ENCODE measurements at places on chromosomes 3 and 15.

DNA sequence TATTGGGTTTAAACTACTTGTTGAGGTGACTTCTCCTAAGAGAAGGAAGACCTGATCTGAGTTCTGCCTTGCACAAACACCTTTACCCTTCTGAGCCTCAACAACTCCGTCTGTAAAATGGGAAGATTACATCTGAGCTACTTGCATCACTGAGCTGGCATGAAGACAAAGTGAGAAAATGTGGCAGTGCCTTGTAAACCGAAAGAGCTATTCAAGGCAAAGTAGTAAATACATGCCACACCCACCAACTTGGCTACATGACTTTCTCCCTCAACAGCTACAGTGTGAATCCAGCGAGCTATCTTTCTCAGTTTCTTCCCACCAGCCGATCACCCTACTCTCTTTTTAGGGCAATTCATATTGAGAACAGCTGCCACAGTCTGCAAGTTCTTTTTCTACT is 148.3 kb downstream of the FOXB1 start:
- DNase-seq: no peak

DNA sequence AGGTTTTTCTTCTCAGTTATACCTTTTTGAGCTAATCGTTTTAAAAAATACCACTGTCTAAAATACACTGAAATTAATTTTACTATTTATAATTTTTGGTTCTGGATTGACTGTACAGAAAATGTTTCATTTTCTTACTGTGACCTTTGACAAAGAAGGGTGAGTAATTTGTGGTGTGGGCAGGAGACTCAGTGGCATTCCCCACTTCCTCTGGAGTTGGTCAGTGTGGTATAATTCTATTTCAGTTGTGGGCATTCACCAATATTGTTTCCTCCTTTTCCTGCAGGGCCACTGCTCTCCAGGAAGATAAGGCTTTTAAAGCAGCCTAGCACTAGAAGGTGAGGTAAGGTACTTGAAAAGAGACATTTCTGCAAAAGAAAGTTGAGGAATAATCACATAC is 6.5 kb downstream of the DAG1 start:
- no peak for DNase-seq

DNA sequence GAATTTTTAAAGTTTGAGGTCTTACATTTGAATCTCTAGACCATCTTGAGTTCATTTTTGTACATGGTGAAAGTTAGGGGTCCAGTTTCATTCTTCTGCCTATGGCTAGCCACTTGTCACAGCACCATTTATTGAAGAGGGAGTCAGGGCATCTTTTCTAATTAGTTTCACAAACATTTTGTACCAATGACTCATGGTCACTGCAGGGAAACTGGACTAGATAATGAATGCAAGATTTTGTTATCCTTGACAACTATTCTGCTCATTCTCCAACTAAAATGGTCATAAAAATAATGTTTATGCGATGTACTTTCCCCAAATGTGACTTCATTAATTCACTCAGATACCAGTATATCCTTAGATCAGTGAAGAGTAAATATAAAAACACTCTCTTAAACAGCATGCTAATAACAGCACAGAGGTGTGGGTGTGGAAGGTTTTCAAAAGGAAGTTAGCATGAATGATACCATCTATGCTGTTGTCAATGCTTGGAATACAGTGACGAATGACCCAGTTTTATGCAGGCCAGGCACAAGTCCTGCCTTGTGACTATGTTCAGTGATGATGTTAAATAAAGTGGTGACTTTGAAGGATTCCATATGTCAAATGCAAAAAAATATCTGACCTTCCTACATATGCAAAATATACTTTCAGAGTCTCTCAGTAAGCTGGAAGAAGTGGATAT is 314.9 kb upstream of the TMCO5A start:
- DNase-seq: no peak

GRCh38 chr3:156483002-156483401 is 71.9 kb downstream of the SSR3 start:
- no peak for DNase-seq

DNA sequence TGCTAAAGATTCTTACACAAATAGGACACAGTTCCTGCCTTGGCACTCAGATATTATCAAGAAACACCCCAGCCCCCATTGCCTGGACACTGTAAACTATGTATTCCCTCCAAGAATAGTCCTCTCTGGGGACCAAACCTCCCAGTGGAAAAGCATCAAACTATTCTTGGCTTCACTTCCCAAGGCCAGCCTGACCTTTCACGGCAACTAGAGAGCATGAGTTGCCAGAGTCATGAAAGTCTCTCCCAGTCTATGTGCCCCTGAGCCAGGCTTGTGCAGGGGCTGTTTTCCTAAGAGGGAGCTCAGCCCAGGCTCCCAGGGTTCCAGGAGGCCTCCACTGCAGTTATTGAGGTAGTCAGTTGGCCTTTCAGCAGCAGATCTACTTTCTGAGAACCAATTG is 251.9 kb upstream of the TGFBR2 start:
- no peak for DNase-seq

GRCh38 chr3:31829826-31830426 is 151.1 kb downstream of the OSBPL10 start:
- DNase-seq: no peak

DNA sequence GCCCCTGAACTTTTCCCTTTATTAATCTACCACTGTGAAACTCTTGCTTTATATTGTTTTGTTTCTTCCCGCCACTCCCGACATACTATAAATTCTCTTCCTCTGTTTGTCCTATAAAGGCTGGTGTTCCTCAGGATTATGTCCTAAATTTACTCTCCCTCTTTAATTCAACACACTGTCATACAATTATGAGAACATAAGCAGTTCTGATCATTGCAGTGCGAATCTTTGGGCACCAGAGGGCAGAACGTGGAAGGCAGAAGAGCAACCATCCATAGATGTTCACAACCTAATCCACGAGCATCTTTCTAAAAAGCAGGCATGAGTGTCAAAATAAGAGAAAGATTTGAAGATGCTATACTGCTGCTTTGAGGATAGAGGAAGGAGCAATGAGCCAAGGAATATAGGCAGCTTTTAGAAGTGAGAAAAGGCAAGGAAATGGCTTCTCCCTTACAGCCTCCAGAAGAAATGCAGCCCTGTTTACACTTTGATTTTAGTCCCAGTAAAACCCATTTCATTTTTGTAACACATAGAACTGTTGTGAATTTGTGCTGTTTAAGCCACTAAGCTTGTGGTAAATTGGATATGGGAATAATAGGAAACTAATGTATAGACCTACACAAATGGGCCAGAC is 179.4 kb downstream of the GBE1 start:
- peak; percentile 20 for DNase-seq

DNA sequence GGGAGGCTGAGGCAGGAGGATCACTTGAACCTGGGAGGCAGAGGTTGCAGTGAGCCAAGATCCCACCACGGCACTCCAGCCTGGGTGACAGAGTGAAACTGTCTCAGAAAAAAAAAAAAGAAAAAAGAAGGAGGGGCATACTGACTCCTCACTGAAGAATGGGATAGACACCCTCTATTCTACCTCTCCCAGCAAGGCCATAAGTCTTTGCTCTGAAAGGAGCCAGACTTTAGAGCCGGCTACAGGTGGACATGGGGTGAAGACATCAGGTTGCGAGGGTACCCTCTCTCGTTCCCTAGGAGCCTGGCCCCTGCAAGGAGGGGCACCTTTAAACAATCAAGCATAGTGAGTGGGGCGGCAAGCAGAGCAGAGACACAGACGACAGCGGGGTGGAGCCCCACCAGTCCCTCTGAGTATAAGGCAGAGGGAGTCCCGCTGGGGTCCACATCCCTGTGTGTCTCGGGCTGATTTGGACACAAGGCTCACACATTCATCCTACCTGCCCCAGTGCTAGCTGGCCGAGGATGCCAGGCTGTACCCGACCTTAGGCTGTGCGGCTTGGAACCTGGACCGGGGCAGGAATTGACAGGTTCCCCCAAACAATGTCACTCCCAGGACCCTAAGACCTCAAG is 1.1 kb downstream of the GRAMD2A start:
- no peak for DNase-seq

GRCh38 chr3:81476692-81477091 is 284.8 kb downstream of the GBE1 start:
- no peak for DNase-seq

DNA sequence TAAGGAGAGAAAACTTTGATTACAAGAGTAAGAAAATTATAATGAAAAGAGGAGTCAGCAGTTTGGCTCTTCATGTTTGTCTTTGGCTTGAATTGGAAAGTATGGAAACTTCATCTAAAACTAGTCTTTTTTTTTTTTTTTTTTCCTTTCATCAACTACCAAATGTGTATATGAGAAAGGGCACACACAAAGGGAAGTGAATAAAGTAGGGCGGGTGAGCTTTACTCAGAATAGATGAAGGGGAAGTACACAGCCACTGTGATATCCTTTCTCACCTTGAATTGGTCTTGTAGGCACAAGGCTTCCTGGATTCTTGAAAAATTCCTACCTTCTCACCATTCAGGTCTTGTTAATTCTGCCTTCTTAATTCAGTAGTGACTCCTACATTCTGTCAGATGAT is 652.3 kb upstream of the KCNMB2 start:
- no peak for DNase-seq

- no peak for DNase-seq
These were observed 1.8 kb upstream of the UBE2E2 start for GRCh38 chr3:23201154-23201838.

GRCh38 chr3:179450901-179451264 is 387 bp downstream of the GNB4 start:
- peak; percentile 65 for DNase-seq

GRCh38 chr3:16907243-16907642 is 22.5 kb downstream of the PLCL2 start:
- no peak for DNase-seq

DNA sequence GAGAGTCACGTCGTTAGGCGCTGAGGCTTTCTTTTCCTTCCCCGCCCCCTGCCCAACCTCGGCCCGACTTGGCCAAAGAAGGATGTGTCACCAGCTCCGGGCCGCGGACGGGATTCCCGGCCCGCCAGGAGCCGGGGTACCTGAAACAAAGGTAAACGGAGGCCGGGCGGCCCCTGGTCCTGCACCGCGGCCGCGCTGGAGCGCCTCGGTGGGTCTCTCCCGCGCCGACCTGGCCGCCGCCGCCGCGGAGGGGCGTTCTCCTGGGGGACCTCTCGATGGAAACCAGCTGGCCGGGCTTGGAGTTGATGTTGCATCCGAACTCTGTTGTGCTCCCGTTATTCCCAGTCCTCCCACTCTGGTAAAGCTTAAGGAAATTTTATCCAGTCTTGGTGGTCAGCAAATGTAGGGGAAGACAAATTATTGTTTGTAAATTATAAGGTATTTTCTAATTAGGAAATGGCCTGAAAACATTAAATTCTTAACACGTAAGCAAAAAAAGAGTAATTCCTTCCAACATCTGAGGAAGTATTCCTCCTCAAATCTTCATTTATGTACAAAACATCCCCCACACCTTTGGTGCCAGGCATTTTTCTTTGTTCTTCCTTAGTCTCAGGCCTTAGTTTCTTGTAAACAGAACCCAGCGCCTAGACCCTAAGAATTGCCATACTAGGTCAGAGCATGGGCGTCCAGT is 888 bp downstream of the PPP2R3A start:
- peak; percentile 79 for DNase-seq

DNA sequence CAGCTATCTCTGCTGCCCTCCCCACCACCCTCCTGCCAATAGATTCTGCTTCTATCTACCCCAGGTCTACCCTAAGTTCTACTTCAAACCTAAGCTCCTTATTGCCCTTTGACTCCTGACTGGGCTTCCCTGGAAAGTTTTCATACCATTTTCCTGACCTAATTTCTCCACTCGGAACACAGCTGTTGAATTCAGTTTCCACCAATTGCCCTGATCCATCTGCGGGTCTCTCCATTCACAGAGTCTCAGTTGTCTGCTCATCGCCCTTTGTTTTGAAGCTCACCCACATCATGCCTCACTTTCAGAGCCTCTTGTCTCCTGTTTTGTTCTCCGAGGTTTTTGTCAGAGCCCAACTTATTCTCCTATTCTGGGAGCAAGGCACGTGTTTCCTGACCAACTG is 56.8 kb upstream of the ABI3BP start:
- no peak for DNase-seq

DNA sequence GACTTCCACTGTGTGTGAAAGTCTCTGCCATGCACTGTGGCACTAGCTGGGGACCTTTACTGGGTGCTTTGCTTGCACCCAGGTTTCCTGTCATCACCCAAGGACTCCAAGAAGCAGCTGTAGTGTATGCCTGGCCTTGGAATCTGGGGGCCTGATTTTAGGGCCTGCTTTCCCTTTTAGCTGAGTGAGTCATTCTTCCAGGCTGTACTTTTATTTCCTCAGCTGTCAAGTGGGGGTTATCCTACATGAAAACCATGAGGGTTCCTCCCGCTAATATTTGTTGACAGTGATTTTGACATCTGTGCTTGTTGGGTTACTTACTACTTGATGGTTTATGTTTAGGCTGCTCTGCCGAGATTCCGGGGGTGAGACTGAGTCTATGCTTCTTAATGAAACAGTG is 18.5 kb downstream of the GORASP1 start:
- DNase-seq: no peak

- no peak for DNase-seq
These were observed 914 bp downstream of the ZIC4 start for GRCh38 chr3:147405231-147406027.

GRCh38 chr3:62028236-62028635 is 345.1 kb downstream of the FEZF2 start:
- DNase-seq: no peak

- DNase-seq: no peak
These were observed 75.8 kb upstream of the ACAN start for GRCh38 chr15:88727439-88727838.

GRCh38 chr3:31859245-31859644 is 121.8 kb downstream of the OSBPL10 start:
- DNase-seq: no peak

DNA sequence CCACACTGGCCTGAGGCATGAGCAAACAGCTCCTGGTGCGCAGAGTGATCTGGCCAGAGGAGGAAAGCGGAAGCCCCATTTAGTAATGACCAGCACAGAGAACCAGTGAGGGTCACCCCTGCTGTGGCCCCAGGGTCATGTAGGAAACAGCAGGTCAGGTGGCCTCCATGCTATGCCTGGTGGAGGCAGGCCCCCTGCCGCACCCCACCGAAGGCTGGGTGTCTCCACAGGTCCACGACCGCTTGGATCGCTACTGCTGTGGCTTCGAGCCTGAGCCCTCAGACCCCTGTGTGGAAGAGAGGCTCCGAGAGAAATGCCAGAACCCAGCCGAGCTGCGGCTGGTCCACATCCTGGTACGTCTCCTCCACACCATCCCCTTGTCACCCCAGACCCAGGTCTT is 52.6 kb downstream of the POMGNT2 start:
- no peak for DNase-seq

GRCh38 chr3:141360888-141361598 is 7.3 kb upstream of the ZBTB38 start:
- peak; percentile 20 for DNase-seq

GRCh38 chr15:55108858-55109518 is 87.8 kb downstream of the RSL24D1 start:
- peak; percentile 51 for DNase-seq

GRCh38 chr3:141044695-141045641 is 6.2 kb upstream of the SPSB4 start:
- no peak for DNase-seq

DNA sequence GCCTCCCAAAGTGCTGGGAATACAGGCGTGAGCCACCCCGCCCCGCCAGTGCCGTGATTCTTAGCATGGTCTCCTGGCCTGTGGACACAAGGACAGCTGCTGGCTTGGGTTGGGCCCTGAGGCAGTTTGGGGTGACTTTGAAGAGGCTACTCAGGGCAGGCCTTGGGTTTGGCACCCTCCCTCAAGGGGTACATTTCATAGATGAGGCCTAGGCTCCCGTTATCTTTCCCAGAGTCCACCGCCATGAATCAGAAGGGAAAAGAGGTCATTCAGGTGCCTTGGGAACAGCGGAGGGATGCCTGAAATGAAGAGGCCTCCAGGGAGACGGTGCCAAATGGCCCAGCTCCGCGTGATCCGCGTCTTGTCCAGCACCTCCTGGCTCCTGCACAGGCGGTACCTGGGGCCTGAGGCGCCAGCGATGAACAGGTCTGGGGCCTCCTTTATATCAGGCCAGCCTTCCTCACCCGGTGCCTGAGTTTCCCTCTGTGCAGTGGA is 9.3 kb downstream of the GNAI2 start:
- DNase-seq: no peak

Measured in NCI-H1417 (cell line).